ENCODE measurements at places on chromosomes 11 and 22.

GRCh38 chr11:95923439-95923727, 524 bp downstream of the MTMR2 start:
- DNase-seq: no peak

DNA sequence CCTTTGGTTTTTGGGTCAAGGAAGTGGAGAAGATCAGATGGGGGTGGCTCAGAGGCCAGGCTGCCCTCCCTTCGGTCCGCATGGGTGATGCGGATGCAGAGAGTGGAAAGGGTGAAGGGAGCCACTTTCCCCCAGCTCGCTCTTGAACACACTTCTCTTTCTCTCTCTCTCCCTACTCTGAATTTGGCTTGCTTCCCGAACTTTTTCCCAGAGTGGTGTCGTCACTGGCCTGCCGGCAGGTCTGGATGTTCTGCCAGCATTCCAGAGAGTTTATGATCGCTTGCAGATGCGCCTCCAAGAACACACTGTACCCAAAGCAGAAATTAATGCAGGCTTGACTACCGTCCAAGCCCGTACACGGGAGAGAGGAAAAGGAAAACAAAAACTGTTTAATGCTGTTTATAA, 103.2 kb downstream of the ZBTB16 start:
- DNase-seq: no peak

GRCh38 chr22:22031183-22031945, 48.8 kb upstream of the TOP3B start:
- DNase-seq: no peak

GRCh38 chr11:47387944-47388696, 9.8 kb upstream of the SPI1 start:
- DNase-seq: no peak

DNA sequence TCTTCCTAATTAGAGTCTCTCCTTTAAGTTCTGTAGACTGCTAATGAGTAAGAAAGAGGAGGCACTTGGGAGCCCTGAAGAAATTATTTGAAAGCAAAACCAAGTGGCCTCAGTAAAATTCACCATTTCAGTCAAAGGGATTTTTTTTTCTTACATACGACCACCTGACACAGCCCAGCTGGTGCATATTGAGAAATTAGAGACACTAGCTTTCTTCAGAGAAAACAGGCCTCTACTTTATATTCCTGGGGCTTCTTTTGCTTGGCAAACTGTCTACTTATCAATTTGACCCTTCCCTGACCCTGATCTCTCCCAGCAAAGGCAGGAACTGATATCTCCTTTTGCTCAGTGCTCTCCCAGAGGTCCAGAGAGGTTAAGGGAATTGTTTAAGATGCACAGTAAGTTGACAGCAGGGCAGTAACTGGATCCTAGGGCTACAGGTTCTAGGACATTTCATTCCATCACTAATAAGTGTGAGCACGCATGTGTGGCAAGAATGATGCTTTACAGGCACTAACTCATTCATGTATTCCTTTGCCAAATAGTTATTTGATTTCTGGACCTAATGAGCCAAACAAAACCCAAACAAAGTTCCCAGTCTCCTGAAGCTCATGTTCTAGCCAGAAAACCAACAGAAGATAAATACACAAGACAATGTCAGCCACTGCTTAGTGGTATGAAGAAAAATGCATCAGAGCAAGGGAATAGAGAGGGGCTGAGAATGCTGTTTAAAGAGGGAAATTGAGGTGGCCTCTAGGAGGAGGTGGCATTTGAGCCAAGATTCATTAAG, 467.6 kb downstream of the SOX6 start:
- DNase-seq: no peak

DNA sequence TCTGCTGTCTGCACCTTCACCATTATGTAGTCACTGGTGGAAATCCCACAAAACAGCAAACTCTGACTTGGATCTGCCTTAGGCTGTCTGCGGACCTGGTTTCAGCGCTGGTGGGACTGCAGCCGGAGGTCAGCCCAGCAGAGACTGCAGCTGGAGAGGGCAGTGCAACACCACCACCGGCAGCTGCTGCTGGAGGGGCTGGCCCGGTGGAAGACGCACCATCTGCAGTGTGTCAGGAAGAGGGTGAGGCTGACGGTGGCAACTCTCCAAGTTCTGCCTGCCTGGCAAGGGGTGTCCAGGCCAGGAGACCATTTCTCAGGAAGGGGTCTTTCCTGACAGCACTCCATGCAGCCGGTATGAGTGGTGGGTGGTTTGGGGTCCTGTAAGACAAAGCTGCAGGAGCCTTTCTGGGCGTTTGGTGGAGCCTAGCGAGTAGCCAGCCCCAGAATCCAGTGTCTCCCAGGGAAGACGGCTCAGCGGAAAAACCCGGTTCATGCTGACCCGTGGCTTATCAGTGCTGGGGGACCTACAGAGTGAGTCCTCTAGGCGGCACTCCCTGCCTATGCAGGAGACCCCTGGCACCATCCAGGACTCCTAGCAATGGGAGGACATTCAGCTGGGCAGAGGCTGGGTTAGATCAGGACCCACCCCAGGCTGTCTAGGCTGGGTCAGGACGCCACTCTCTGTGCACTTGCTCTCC, 50.8 kb downstream of the PISD start:
- no peak for DNase-seq

- no peak for DNase-seq
Observed at GRCh38 chr11:69364921-69365320, 71.0 kb downstream of the MYEOV start.

- no peak for DNase-seq
Observed at GRCh38 chr22:38177044-38177443, 4.6 kb downstream of the PLA2G6 start.

DNA sequence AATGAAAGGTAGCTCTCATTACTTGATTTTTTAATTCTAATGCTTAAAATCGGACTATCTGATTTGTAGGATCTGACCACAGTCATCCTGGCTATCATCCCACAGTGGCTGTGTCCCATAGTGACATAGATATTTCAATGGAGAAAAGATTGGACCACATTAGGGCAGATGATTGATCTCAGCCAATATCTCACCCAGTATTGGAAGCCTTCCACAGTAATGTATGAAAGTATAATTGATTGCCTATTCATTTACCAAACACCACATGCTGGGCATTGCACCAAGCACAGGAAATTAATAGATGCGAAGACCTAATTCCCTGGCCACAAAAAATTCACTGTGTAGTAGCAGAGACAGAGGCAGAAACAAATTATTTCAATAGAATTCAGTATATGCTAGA, 37.6 kb downstream of the FZD4 start:
- DNase-seq: no peak

- no peak for DNase-seq
Observed at GRCh38 chr11:114619659-114620173, 24.1 kb upstream of the NXPE4 start.

- no peak for DNase-seq
Observed at GRCh38 chr11:115185507-115185906, 318.7 kb downstream of the CADM1 start.

GRCh38 chr22:42855211-42855610, 1.9 kb downstream of the ARFGAP3 start:
- no peak for DNase-seq

DNA sequence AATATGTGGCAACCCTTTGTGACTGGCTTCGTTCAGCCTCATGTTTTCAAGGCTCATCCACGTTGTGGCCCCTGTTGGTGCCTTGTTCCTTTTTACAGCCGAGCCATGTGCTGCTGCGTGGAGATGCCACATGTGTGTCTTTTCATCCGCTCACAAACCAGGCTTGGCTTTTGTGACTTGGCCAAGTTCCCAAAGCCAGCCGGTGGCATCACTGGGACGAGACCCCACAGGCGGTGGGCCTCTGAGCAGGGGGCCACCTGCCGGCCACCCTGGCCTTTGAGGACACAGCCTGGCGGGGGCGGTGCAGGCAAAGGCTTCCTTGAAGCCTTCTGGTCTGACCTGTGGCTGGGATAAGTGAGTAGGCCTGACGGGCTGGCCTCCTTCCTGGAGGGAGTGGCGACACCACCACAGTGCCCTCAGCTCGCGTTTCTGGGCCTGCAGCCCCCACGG, 10.5 kb downstream of the GRK2 start:
- peak; percentile 77 for DNase-seq

GRCh38 chr22:37630839-37631435, 8.5 kb upstream of the SH3BP1 start:
- DNase-seq: no peak

- DNase-seq: no peak
Observed at GRCh38 chr11:41206388-41206787, 253.1 kb downstream of the LRRC4C start.

GRCh38 chr22:41397143-41397811, 15.5 kb downstream of the TEF start:
- no peak for DNase-seq

GRCh38 chr11:122758974-122759373, 79.3 kb upstream of the CRTAM start:
- no peak for DNase-seq

DNA sequence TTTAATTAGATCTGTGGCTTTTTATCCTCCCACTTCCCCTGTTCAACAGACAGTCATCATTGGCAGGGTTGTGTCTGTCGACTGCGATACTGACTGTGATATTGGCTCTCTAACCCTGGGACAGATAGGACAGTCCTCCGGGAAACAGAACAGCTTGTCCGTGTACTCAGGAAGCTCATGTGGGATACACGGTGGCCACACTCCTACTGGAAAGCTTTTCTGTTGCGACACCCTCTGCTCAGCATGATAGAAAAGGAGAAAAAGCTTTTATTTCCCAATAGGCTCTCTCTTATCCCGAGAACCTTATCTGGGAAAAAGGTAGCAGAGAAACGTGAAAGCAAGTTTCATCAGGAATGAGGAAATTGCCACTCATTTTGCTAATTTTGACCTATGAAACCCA, 60.4 kb upstream of the HSPA8 start:
- DNase-seq: no peak

DNA sequence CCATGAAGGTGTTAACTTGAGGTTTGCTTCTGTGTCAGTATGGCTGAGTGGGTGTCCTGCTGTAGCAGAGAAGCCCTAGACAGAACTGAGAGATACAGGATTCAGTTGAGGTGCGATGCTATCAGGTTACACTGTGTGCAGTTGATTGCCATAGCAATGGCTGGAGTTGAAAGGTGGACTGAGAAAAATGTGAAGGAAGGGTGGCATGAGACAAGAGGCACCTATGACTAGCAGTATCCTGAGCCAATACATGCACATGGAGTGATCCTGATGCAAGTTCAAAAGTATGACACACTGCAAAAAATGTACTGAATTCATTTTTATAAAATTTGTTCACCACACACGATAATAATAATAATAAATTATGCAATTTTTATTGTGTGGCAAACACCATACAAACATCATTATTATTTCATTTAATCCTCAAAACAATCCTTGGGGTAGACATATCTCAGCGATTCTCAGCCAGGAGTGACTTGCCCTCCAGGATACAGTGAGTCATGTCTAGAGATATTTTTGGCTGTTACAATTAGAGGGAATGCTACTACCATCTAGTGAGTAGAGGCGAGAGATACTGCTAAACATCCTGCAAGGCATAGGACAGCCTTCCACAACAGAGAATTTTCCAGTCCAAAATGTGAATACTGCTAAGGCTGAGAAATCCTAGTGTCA, 3.9 kb upstream of the PIWIL4 start:
- no peak for DNase-seq

DNA sequence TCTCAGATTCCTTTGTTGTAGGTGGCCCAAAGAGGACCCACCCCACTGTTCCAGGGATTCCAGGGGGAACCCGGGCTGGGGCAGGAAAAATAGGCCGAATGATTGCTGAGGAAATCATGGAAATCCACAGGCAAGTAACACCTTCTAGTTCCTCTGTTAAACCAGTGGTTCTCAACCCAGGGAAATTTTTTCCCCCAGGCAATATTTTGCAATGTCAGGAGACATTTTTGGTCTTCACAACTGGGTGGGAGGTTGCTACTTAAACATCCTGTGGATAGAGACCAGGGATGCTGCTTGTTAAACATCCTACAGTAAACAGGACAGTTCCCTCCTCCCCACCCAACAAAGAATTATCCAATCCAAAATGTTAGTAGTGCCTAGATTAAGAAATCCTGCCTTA, 84.7 kb downstream of the BTBD10 start:
- no peak for DNase-seq

GRCh38 chr11:85961930-85962363, 106.8 kb downstream of the CCDC83 start:
- no peak for DNase-seq

DNA sequence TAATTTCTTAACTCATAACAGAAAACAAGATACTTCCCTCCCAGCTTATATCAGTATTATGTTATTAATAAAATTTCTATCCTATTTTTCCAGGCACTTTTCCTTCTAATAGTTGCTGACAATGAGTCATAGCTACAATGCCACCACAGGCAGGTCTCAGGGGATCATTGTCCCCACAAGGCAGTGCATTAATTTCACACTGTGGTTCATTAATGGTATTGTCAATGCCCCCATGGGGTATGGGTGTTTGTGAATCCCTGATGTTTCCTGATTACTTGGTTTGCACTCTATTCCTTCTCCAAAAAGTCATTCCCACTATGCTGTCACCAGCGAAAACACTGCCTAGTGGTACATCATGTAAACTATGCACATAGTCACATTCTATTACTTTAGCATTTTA, 345.5 kb upstream of the CTSC start:
- DNase-seq: no peak

DNA sequence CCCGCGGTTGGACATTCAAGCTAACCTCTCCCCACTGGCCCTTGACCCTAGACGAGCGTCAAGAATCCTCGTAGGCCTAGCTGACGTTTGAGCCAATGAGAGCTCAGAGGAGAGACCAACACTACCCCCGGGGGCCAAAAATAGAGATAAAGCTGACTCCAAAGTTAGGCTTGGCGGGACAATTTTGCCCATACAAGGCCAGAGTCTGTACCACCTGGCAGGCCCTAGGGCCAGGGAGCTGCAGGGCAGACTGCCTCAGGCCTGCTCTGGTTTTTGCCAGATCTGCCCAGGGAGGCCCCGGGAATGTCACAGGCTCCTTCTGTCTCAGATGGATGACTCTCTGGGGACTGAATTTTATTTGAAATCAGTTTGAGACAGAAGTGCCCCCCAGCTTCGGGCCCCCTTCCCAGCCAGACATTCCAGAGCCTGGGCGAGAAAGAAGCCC, 40.8 kb upstream of the ACCSL start:
- no peak for DNase-seq

DNA sequence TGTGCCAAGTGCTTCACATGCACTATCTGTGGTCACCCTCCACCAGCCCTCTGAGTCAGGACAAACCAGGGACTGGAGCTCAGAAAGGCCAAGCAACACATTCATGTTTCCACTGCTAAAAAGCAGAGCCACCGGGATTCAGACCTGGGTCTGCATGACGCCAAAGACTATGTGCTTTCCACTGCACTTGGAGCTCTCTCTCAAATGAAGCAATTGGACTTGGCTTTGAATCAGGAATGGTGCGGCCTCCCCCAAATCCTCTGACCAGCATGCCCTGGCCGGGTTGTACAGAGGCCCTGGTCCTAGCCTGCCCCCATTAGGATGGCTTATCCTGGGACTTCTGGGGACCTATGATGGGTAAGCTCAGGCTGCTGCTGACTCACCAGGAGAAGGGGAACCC, 80.7 kb downstream of the PKNOX2 start:
- DNase-seq: no peak

GRCh38 chr11:114102993-114103896, 43.7 kb downstream of the ZBTB16 start:
- DNase-seq: no peak

- DNase-seq: no peak
Observed at GRCh38 chr22:23147617-23148387, 2.5 kb downstream of the RAB36 start.

Data from stimulated activated CD8-positive, alpha-beta memory T cell treated with anti-CD3 and anti-CD28 coated beads, Interleukin-4, amount 100 ng/mL, for 48 hours (primary cell).